NCI-H187 treated with DMSO at 0.1 percent for 48 hours (cell line): ENCODE measurements at places on chromosomes 16 and 17.

DNA sequence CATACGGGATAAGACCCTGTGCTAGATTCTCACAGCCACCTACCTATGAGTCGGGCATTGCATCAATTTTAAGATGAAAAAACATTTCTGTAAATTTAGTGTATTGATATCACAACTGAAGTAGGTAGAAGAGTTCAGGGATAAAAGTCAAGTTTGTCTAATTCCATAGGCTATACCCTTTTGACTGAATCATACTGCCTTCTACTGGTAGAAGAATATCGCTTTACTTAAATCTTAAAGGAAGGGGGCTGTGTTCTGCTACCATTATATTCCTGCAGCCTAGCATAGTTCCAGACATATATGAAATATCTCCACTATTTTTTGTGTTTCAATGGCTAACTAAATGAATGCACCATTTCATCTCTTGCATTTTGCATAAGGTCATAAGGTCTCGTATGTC is 1128.6 kb downstream of the CDH8 start:
- DNase-seq, result no peak

DNA sequence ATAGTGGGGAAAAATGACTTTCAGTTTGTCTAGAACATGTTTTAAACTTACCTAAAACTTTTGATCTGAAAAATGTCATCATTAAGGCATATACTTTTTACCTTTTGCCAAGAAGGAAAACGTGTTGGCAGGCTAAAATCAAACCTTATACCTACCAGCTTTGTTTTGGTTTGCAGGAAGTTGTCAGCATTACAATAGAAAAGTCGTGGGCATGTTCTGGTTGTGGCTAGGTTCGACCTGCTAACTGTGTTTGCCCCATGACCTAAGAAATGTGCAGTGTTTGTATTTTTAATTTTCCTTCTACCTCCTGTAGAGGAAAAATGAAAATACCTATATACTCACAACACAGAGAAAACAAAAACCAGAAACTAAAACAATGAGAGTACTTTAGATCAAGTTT is 13.0 kb downstream of the SKAP1 start:
- DNase-seq, result no peak

GRCh38 chr17:66177048-66177447 is 14.9 kb downstream of the CEP112 start:
- DNase-seq, result peak; percentile 73

DNA sequence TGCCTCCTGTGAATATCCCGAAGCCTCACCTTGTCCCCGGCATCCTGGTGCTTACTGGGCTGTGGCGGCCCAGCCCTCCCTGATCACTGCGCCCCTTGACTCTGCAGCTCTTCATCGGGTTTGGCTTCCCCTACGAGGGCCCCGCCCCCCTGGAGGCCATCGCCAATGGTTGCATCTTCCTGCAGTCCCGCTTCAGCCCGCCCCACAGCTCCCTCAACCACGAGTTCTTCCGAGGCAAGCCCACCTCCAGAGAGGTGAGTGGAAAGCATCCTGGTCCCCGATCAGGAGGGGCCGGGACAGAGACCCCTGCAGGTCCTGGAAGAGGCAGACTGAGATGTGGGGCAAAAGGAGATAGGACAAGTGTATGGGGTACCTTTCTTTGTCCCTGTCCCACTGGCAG is 72.1 kb downstream of the MGAT5B start:
- no peak for DNase-seq

DNA sequence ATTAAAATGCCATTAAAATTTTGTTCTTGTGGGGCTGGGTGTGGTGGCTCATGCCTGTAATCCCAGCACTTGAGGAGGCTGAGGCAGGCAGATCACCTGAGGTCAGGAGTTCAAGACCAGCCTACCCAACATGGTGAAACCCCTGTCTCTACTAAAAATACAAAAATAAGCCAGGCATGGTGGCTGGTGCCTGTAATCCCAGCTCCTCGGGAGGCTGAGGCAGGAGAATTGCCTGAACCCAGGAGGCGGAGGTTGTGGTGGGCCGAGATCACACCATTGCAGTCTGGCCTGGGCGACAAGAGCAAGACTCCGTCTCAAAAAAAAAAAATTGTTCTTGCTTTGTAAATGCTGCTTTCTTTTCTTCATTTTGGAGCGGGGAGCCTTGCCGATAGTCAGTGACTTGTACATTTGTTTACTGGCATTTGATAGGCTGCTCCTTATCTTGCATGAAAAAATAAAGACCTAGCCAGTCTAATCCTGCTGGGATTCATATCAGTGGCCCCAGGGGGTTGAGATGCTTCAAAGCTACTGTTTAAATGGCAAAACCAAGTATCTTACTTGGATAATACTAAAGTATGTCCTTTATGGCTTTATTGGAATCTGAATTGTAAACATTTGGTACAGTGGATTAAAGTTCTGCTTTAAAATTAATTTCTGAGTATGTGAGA is 3.3 kb upstream of the CLTC start:
- DNase-seq, result no peak

GRCh38 chr17:75821552-75821951 is 22.7 kb downstream of the UNC13D start:
- DNase-seq, result no peak

DNA sequence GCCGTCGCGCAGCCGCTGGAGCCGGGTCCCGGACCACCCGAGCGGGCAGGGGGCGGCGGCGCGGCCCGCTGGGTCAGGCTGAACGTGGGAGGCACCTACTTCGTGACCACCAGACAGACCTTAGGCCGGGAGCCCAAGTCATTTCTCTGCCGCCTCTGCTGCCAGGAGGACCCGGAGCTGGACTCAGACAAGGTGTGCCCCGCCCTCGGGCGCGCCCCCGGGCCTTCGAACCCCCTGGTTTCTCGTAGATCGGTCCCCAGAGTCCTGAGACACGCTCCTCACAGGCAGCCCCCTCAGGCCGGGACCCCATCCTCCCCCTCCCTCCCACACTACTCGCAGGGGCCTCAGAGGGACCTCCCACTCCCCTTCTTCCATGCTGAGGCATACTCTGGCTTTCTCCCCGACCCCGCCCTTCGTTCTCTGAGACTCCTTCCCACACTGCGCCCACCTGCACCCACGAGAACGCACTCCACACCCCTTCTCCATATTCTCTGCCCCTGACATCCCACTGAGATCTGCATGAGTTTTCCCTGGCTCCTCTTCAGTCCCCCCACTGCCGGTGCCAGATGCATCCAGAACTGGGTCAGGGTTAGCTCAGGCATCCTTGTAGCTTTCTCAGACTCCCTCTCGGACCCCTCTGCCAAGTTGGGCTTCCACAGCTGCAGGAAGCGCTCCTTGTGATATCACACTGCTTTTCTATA is 523 bp downstream of the KCTD2 start:
- DNase-seq, result no peak

DNA sequence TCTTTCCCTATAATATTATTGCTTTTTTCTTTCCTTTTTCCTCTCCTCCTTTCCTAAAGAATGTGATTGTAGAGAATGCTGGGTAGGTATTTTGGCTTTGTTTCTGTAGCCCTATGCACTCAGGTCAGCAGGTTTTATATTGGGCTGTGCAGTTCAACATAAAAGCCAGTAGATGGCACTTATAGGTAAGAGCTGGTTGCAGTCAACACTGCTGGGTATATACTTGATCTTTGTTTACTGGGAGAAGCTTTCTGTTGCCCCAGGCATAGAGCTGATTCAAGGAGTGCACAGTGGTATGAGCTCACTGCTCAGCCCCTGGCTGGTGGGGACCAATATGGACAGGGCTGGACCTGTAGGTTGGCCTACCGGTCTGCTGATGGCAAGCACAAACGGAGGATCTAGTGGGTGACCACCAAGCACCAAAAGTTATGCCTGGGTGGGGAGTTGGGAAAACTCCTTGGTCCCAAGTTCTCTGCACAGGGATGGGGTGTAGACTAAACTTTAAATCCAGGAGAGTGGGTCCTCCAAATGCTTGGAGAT is 378.9 kb downstream of the PMP22 start:
- no peak for DNase-seq

- DNase-seq, result no peak
Measured at GRCh38 chr17:80951121-80952090, 40.2 kb upstream of the CHMP6 start.

DNA sequence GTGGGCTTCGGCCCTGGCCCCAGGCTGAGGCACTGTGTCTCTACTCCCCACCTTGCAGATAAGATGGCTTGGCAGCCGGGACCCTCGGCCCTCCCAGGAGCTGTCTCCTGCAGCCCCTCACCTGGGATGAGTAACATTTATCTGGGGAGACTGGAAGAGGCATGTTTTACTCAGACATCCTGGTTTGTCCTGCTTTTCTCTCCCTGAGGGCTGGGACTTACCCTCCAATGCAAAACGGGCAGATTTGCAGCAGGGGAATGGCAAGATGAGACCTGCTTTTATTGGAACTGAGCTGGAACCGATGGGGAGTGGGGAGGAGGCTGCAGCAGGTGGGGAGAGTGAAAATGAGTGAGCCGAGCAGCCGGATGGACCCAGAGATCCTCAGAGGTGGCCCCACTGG is 27.3 kb upstream of the UBE2G1 start:
- peak; percentile 17 for DNase-seq

DNA sequence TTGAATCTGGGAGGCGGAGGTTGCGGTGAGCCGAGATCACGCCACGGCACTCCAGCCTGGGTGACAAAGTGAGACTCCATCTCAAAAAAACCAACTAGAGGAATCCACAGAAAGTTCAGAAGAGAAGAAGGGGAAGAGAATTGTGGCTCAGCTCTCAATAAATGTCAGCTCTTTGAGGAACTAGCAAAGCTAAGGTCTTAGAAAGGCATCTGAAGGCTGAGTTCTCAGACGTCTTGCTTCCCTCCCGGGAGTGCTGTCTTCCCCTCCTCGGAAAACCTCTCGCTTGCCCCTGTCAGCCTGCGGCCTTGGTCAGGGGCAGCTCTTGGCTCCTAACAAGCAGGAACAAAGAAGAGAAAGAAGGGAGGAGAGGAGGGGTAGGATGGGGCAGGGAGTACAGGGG is 5.3 kb downstream of the SHPK start:
- no peak for DNase-seq

DNA sequence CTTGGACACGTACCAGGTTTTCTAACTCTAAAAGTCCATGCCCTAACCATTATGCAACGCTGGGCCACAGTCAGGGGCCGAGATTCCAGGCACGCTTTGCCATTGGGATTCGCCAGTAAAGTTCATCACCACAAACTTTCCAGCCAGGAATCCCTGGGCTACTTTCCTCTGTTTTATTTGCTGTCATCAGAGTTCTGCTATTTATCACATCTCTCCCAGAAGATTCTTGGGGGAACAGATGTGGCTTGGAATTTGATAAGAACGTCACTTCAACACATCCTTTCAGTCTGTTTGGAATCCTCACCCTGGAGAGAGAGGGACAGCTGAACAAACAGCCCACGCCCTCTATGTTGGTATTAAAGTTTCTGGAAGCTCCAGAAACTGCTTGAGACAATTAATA is 109.6 kb upstream of the CACNG3 start:
- DNase-seq, result no peak

GRCh38 chr17:4249452-4250029 is 14.2 kb downstream of the ANKFY1 start:
- DNase-seq, result no peak

DNA sequence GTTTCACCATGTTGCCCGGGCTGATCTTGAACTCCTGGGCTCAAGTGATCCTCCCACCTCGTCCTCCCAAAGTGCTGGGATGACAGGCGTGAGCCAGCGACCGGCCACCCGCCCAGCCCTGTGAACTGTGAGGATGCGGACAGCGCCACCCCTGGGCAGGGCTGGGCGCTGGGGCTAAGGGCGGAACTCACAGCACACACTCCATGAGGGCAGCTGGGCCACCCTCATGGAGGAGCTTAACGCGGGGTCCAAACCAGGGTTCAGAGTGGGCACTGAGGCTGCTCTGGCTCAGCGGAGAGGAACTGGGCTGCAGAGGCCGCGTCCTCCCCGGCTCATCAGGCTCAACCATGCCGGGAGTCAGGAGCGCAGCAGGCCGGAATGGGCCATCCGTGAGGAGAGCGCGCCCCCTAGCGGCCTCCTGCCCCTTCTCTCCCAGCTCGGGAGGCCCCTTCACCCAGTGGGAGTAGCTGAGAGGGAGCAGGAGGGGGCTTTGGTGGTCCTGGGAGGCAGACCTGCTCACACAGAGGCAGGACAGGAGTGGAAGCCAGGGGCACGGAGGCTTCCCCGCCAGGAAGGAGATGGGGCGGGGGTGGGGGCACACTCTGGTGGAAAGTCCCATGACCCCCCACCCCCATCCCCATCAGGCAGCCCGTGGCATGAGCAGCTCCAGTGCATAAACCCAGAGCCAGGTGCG is 13.8 kb downstream of the CORO7 start:
- no peak for DNase-seq

- no peak for DNase-seq
Measured at GRCh38 chr16:3951861-3952736, 71.6 kb upstream of the CREBBP start.

DNA sequence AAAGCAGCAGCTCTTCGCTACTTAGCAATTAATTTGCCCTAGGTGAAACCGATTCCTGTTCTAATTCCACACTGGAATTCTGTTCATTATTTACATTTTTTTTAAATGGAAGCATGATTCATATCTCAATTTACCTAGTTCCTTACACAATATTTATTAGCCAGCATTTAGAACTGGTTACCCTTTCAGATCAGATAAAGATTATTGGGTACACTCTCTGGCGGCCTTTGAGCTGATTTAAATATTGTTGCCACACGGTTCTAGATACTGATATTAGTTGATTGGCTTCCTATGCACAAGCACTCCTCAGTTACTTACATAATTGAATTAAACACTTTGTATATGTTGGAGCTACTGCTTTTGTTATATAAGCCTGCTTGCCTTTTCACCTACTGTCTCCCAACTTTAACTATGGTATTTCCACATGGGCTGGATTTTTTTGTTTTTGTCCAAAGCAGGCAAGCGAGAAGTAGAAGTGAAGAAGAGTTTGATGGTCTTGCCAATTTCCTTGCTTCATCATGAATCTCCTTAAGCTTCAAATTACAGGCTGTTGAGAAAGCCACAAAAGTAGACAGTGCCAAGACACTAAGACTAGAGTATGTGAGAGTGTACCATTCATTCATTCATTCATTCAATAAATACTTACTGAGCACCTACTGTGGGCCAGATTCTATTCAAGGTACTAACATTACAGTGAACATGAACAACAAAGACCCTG is 3.9 kb upstream of the ALDH3A2 start:
- DNase-seq, result no peak

DNA sequence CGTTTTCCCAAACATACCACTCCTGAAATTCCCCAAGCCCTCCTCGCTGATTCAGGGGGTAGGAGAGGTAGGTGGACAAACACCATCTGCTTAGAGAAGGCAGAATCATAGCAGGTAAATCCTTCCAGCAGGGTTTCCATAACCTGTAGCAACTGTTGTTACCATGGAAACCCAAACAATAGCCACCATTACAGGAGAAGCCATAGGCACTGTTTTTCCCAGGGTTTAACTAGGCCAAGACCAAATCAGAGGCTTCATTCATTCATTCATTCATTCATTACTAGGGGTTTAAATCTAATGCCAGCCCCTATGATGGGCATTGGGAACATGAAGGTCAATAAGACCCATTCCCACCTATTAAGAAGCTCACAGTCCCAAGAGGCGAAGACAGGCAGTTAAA is 25.5 kb upstream of the CIITA start:
- no peak for DNase-seq

DNA sequence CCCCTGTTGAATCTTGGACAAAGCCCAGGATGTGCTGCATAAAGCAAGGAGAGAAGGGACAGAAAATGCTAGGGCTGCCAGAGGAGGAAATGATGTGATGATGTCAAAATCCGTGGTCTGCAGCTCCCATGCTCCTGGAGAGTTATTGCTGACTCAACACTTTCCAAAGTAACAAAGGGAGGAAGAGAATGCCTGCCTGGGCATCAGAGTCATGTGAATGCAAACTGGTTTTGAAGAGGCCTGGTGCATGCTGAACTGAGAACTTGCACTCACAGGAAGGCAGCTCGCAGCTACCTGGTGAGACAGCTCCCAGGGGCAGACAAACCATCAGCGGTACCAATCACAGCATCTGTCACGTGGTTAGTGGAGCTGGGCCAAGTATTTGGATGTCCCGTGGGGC is 2.8 kb downstream of the MARVELD3 start:
- no peak for DNase-seq
